ENCODE measurements at places on chromosomes 1 and 21.

DNA sequence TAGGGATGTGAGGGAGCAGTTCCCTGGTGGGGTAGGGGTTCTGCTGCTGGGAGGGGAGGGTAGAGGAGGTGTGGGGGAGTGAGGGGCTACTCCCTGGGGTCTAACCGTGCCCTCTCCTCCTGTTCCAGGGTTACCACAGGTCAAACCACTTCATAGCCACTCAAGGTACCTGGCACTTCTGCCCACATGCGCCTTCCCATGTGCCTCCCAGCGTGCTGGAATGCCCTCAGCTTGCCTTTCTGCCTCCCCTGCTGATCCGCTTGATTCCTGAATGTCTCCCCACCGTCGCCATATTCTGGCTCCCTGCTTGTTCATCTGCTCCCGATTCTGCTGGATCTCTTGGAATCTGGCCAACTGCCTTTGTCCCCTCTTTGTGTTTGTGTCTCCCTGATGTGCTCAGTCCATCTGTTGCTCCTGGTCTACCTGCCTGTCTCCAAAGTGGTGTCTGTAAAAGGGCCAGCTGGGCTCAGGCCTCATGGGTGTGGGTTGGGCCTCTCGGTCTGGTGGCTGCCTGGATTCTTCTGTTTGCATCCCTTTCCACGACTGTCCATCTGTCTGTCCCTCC is 74.4 kb downstream of the PTPRU start:
- DNase-seq, result no peak

DNA sequence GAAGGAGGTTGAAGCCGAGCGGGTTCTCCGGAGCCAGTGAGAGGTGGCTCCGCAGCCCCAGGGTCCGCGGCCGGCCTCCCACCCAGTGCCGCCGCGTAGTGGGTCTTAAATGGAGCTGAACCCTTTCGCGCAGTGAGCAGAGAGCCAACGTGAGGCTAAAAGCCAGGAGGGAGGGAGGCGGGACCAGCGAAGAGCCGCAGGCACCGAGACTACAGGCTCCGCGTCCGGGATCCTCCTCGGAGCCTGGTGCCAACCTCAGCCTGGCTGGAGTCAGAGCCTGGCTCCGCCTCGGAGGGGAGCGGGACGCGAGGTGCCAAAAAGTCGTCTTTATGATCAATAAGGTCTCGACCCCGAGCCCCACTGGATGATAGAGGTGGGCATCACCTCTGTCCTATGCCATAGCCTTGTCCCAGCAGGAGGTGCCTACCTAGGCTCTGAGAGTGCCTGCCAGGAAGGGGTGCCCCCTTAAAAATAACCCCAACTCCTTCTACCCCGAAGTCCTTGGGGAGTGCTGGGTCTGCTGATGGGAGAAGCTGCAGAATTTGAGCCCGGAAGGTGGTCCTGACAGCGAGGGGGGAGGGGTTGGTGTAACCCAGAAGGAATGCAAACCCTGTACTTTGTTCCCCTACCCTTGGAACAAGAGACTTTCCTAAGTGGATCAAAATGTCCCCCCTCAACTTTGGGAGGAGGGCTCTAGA is 1.6 kb downstream of the IGSF21 start:
- DNase-seq, result no peak

- DNase-seq, result no peak
These were observed 908 bp upstream of the ELK4 start for GRCh38 chr1:205632669-205633169.

- peak; percentile 63 for DNase-seq
These were observed at the start of gene RCC2 for GRCh38 chr1:17439250-17440073. Gene RCC2 (minus strand): TSS chr1:17439677. CDS start chr1:17438514, 1,163 bp downstream.

DNA sequence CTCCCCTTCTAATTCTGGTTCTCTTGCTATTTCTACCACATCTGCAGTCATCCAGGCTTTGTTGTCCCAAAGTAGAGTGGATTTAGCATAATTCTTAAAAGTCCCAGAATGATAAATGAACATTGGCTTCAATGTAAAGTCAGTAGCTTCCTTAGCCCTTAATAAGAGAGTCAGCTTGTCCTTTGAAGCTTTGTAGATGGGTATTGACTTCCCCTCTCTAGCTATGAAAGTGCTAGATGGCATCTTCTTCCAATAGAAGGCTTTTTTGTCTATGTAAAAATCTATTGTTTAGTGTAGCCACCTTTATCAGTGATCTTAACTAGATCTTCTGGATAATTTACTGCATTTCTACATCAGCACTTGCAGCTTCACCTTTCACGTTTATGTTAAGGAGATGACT is 181.4 kb upstream of the B3GALT2 start:
- no peak for DNase-seq

GRCh38 chr1:214004014-214004413 is 16.2 kb downstream of the PROX1 start:
- no peak for DNase-seq

DNA sequence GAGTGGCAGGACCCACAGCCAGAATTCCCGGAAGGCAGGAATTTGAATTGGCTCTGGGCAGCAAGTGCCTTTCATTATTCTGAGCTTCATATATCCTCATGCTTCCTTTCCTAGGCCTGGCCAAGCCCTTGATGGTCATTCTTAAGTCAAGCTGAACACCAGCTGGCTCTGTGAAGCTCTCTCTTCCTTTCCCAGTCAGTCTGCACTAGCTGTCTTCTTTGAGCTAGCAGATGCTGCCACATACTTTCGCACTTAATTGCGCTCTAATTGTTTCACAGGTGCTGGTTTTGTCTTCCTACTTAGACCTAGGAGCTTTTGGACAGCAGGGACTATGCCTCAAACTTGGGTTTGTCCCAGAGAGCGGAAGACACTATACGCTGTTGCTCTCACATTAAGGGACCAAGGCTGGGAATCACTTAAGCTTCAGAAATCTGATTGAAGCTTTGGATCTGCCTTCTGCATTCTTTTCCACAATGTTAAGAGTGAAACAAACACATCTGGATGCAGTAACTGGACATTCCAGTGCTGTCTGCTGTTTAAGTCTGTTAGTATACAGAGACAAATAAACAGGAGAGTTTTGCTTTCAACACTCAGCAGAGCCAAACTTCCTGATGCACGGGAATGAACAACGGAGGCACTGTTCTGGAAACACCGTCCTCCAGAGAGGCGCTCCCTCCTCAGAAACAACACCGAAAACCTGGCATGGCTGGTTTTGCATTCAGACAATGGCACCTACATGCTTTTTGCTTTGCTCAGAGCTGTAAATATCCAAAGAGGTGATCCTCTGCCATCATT is 2.2 kb downstream of the TLR5 start:
- no peak for DNase-seq

GRCh38 chr1:91836331-91837040 is 49.5 kb downstream of the TGFBR3 start:
- DNase-seq, result no peak

GRCh38 chr1:25747046-25747719 is 52.8 kb upstream of the SELENON start:
- no peak for DNase-seq

DNA sequence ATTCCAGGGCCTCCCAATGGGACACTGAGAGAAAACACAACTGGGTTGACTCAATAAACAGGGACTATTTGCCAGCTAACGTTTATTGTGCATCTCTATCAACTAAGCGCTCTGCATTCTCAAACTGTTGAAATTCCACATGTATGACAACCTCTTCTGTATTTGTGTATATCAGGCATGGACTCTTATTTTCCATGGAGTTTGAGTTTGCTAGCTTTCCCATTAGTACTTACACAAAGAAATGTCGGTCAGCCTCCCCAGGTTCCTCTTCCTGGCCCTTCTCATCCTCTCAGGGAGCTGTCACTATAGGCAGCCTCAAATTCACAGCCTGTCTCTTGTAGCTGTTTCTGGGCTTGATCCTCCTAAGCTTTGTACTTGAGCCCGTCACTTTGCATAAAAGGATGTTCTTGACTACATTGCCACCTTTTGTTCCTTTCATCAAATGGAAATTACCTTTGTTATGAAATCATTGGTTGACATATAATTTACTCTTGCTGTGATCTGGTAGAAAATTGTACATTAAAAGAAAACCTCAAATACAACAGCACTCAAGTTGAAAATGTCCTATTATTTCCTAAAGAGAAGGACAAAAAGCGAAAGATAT is 60.0 kb upstream of the NTPCR start:
- DNase-seq, result no peak

GRCh38 chr21:33856893-33857527 is 58.6 kb downstream of the ATP5PO start:
- no peak for DNase-seq

GRCh38 chr1:212794561-212795014 is 2.9 kb downstream of the TATDN3 start:
- DNase-seq, result no peak

DNA sequence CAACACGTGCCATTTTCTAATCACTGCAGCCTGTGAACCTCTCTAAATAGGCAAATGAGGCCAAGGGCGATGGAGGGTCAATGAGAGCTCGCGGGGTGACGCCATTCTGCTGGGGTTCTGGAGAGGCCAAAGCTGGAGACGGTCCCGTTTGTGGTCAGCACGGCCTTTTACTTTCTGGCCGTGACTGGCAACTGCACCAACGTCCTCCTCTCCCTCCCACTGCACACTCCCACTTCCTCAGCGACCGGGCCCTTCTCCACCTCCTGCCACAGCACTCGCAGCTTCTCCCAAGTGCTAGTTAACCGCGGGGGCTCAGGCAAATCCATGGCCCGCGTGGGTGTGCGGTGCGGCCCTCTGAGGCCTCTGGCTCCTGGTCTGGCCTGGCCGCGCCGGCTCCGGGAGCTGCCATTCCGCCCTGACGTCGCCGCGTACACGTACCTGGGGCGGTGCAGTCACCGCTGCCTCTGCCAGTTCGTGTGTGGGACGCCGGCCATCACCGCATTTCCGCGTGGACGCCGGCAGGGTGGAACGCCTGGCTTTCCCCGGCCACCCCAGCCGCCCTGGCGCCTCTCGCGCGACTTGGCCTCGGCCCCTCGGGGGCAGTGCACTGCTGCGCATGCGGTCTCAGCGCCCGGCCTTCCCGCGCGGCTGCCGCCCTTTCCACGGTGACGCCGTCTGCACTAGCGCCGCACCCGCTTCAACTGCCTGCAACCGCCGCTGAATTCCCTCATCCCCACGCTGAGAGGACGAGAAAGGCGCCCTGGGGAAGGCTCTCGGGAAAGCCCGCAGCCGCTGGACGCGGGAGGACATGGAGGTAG is 18.2 kb downstream of the OR2C3 start:
- peak; percentile 10 for DNase-seq

GRCh38 chr1:91952187-91952586 is 3.0 kb downstream of the BRDT start:
- no peak for DNase-seq

GRCh38 chr1:42955311-42956063 is 3.2 kb downstream of the SLC2A1 start:
- no peak for DNase-seq

DNA sequence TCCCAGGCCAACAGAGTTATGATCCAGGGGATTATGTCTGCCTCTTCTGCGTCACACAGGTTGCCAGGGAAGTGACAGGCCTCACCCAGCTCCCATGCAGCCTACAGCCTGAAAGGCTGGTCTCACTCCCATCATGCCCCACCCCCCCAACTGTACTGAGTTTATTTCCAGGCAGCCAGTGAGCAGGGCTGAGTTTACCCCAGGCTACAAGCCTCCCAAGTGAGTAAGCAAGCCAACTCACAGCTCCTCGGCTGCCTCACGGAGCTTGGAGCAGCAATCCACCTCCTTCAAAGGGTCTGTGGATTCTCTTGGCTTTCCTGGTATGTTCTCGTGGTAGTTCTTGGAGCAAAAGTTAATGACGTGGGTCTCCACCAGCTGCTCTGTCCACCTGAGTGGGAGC is 1147.6 kb upstream of the ADGRL4 start:
- no peak for DNase-seq

GRCh38 chr1:233037843-233038242 is 87.4 kb downstream of the NTPCR start:
- DNase-seq, result no peak

- peak; percentile 11 for DNase-seq
These were observed at the start of gene SLAMF6 for GRCh38 chr1:160522622-160523345. Gene SLAMF6 (minus strand): TSS chr1:160523255. CDS start chr1:160523192, 63 bp downstream.

- no peak for DNase-seq
These were observed 577.0 kb downstream of the LMO4 start for GRCh38 chr1:87905651-87906050.

DNA sequence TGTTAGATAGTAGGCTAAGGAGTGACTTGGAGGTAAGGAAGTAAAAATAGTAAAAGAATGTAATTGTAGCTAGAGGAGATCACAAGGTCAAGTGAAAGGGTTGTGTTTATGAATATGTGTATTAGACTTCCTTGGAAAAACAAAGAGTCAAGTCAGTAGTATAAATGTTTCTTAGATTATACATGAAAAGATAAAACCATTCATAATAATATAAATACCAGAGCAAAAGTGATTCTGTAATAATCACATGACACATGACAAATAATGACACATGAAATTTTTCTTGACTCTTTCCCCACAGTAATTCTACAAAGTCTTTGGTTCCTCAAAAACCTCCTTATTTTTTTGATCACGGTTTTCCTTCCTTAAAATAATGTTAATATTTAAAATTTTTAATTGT is 56.4 kb downstream of the IVNS1ABP start:
- DNase-seq, result no peak

GRCh38 chr1:17687145-17687544 is 68.0 kb upstream of the ACTL8 start:
- no peak for DNase-seq

GRCh38 chr1:169090308-169090899 is 16.1 kb upstream of the ATP1B1 start:
- DNase-seq, result no peak

- DNase-seq, result no peak
These were observed 7.9 kb downstream of the AKT3 start for GRCh38 chr1:243842161-243842560.

DNA sequence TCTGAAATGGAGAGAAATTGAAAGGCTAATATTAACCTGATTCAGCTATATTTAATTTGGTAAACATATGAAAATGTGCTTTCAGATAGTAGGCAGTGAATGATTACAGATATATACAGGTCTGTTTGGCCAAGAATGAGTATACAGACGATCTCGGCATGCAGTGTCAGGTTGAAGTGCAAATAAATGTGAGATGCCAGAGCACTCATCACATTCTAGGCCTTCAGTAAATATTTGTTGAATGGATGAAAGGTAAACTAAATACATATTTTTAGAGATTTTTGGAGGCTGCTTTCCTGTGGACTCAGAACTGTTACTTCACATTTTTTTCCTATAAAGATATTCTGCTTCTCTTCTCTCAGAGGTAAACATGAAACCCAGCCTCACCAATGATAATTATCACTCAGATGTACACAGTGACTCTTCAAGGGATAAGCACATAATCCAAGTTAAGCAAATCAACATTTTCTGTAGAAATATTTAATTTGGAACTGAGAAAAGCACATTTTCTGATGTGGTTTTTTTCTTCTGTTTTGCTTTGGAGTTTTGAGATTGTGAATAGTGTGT is 702.9 kb downstream of the BRINP3 start:
- DNase-seq, result no peak

- no peak for DNase-seq
These were observed 239.1 kb downstream of the OMA1 start for GRCh38 chr1:58307431-58307830.

- DNase-seq, result no peak
These were observed 300.3 kb downstream of the DSCAM start for GRCh38 chr21:40546647-40547046.

- no peak for DNase-seq
These were observed 12.1 kb downstream of the SLFNL1 start for GRCh38 chr1:41009466-41009865.

- no peak for DNase-seq
These were observed 28.6 kb downstream of the LGR6 start for GRCh38 chr1:202221911-202222909.

GRCh38 chr1:207860531-207860930 is 50.4 kb downstream of the CD34 start:
- DNase-seq, result no peak

- no peak for DNase-seq
These were observed 78.4 kb downstream of the DISP1 start for GRCh38 chr1:222893255-222893654.
